ENCODE measurements at places on chromosomes 7 and 10. TPM values are rescaled to one million over a fixed set of nuclear protein-coding genes. Genes with fewer than 3 reads are reported as not detected.

Gene PPP1R3C
- total RNA-seq: 17.3 TPM

Gene RAB19
- total RNA-seq: not detected

Gene GNAT3
- total RNA-seq: 0.16 TPM

Gene OR13A1
- total RNA-seq: 0.08 TPM

Gene CREB5
- total RNA-seq: 9.2 TPM

Gene MSMB
- not detected for total RNA-seq

Gene CHCHD3
- total RNA-seq: 40.1 TPM

Gene OGDHL
- total RNA-seq: 0.13 TPM

Gene KCNIP2
- 3.6 TPM for total RNA-seq

Gene NODAL
- not detected for total RNA-seq

Gene COL26A1
- total RNA-seq: 1.4 TPM

Gene RHOBTB1
- 13.3 TPM for total RNA-seq

Gene LIPF
- total RNA-seq: not detected

Gene ASB10
- total RNA-seq: not detected

Gene ZNF853
- total RNA-seq: 5.8 TPM

Gene CCDC136
- total RNA-seq: 3.1 TPM

Gene SOSTDC1
- 1.1 TPM for total RNA-seq

Gene AFAP1L2
- 5.3 TPM for total RNA-seq

Gene OR6V1
- total RNA-seq: not detected

Gene TMEM270
- not detected for total RNA-seq

Gene GBX1
- not detected for total RNA-seq

Gene GARIN1A
- 0.32 TPM for total RNA-seq

Data from epithelial cell of alveolus of lung (primary cell).